ENCODE measurements at places on chromosomes 7 and 10.
A peak's percentile ranks its signal among the peaks of the same experiment; 100 is the strongest.

DNA sequence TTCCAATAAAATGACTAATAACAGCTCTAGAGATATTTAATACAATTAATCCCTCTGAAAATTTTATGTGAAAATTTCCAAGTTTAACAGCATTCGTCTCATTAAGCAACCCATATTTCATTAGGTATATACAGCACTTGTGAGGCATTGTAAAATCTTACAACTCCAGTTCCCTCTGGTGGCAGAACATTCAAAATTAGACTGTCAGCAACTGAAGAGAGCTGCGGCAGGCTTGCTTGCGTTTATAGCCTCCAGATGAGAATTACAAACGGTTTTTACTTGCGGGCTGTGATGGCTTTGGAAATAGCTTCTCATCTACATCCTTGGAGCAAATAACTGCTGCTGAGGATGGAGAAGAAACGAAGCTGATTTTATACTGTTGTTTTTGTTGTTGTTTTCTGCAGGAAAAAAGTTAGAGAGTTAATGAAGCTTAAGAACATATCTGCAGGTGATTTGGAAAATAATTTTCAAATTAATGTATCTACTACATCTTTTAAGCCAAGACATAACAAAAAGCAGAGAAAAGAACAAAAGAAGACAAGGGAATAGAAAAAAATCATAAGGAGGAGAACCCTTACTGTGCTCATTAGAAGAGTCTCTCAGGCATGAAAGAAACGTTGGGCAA is 171.3 kb downstream of the MAGI2 start:
- DNase-seq: no peak

- DNase-seq: no peak
Measured at GRCh38 chr10:101351477-101351876, 2.5 kb upstream of the BTRC start.

GRCh38 chr7:17005271-17005670 is 123.5 kb upstream of the AGR3 start:
- DNase-seq: no peak

GRCh38 chr10:73717556-73717955 is 19.6 kb upstream of the AGAP5 start:
- no peak for DNase-seq

DNA sequence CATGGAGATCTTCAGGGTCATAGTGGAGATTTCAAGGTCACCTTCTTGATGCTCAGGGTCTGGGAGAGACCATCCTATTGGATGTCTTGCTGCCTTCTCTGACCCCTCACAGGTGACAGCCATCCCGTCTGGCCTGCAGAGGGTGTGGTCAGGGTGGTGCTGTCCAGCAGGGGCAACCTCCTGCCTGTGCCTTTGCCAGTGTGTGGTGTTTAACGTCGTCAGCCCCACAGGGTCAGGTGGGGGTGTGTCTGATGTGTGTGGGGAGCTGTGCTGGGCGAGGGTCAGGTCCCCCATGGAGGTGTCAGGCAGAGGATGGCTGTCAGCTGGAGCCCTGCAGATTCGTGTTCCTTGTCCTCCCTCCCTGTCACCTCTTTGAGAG is 16.5 kb downstream of the ADCY1 start:
- DNase-seq: no peak

DNA sequence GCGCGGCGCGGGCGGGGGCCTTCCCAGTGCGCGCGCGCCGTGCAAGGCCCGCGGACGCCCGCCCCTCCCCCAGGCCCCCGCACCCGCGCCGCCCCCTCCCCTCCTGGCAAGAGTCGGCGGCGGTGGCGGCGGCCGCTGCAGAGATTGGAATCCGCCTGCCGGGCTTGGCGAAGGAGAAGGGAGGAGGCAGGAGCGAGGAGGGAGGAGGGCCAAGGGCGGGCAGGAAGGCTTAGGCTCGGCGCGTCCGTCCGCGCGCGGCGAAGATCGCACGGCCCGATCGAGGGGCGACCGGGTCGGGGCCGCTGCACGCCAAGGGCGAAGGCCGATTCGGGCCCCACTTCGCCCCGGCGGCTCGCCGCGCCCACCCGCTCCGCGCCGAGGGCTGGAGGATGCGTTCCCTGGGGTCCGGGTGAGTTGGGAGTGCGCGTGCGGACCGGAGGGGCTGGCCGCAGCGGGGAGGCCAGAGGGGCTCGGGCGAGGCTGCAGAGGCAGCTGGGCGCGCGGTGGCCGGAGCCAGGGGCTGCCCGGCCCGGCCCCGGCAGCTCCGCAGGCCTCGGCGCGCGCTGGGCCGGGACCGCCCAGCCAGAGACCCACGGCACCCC is at the start of gene BMPR1A:
BMPR1A (plus strand) TSS at position 109 of the 602 bp plus-strand sequence. CDS start 119,400 bp downstream, outside the sequence.
- peak; percentile 21 for DNase-seq

DNA sequence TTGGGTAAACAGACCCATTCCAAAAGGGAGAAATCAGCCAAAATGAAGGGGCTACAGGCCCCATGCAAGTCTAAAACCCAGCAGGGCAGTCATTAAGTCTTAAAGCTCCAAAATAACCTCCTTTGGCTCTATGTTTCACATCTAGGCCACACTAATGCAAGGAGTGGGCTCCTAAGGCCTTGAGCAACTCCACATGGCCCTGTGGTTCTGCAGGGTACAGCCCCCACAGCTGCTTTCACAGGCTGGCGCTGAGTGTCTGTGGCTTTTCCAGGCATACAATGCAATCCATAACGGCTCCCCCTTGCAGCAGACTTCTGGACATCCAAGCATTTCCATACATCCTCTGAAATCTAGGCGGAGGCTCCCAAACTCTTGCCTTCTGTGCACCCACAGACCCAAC is 9.0 kb downstream of the TMEM243 start:
- no peak for DNase-seq

- DNase-seq: no peak
Measured at GRCh38 chr7:69791739-69792138, 193.5 kb downstream of the AUTS2 start.

DNA sequence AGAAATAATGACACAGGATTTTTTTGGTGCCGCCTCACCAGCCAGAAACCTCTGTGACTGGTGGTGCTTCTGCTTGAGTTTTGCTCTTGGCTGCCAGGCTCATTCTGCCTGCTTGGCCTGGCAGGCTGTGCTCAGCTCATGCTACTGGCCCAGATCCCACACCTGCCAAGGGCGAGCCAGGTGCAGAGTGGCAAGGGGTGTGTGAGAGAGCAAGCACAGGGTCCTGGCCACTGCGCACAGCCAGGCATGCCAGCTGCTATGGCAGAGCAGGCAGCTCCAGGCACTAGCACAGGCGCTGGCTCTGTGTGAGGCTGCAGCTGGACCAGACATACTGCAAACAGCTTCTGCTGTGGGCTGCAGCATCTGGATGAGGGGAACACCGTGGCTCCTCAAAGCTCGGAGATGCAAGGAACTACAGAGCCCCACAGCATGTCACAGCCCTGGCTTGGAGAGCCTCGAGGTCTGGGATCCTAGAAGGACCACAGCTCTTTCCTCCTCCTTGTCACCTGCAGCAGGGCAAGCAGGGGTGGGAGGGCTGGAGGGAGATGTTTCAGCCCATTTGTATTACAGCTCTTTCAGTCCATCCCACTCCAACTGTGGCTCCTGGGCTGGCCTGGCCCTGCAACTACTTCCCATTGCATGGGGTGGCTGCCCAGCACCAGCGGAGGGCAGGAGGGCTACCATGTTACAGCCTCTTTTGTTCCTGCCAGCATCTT is 313.4 kb upstream of the SEMA3C start:
- no peak for DNase-seq

- DNase-seq: no peak
Measured at GRCh38 chr10:61354401-61354975, 98.7 kb downstream of the TMEM26 start.

GRCh38 chr10:123526356-123527064 is 139.6 kb upstream of the GPR26 start:
- no peak for DNase-seq

- DNase-seq: no peak
Measured at GRCh38 chr10:112519133-112519761, 72.2 kb downstream of the VTI1A start.

DNA sequence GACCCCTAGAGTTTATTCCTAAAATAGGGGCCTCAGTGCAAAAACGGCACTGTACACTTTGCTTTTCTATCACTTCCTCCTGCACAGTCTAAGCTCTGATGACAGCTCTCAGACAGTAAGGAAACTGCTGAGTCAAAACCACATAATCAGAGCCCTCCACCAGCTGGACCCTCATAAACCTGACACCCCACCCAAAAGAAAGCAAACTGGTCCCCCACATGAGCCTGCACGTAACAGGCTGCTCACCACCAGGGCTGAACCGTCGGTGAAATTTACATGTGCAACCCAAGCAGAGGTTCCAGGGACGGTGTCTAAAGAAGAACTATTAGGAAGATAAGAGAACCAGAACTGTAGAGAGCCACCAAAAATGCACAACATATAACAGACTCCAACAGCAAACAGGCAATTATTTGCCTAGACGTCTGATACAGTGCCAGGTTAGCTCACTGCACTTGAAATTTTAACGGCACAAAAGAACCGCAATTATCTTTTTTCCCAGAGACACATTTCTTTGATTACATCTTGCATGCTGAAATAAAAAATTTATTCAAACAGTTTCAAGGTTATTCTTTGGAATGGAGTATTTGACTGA is 19.6 kb downstream of the SGMS1 start:
- DNase-seq: no peak

GRCh38 chr10:131810036-131810804 is 90.6 kb upstream of the PPP2R2D start:
- DNase-seq: no peak

DNA sequence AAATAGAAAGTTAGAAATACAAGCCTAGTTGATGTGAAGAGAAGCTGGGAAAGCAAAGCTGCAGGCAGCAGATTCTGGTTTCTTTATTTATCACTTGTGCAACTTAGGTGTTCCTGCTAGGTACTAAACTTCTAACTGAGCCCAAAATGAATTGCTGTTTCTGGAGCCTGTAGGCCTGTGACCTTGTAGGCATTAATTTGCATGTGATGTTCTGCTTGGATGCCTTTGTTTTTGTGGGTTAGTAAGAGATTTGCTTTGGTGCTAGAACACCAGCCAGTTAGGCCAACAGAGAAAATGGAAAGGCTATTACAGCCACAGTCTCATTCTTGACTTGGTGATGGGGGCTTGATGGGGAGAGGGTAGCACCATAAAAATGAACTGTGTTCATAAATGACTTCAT is 370.7 kb downstream of the PPP1R3A start:
- DNase-seq: no peak

- DNase-seq: no peak
Measured at GRCh38 chr7:43760861-43761260, 2.4 kb downstream of the BLVRA start.

DNA sequence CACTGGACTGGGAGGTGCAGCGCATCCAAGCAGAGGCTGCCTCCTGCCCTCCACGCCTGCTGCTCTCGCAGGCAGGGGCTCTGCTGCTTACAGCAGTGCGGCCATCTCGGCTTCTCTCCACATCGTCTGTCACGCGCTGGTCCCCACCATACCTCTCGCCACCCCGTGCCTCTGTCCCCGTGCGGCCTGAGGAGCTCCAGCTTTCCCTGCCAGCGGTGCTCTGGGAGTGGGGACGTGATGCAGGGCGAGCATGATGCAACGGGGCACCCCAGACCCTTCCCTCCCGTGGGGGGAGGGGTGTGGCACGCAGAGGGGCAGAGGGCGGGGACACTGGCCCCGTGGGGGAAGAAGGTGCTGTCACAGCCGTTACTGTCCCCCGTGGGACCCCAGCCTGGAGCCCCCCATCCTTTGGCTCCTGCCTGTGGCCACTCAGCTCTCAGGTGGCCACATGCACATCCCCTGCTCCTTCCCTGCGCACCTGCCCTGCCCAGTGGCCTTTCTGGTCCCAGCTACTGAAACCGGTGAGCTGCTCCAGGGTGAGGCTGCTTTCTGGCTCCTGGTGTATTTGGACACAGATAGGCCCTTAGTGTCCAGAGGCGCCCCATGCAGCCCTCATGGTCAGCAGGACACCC is 9.0 kb downstream of the GET4 start:
- DNase-seq: no peak

DNA sequence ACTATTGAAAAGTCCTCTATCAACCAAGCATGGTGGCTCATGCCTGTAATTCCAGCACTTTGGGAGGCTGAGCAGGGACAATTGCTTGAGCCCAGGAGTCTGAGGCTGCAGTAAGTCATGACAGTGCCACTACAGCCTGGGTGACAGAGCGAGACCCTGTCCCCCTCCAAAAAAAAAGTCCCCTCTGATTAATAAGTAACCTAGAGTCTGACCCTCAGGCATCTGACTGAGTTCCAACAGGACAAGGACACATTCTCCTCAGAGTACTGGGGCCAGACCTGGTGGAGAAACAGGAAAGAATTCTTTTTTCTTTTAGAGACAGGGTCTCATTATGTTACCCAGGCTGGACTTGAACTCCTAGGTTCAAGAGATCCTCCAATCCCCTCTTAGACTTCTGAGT is 10.0 kb downstream of the MORN4 start:
- no peak for DNase-seq

- peak; percentile 6 for DNase-seq
Measured at GRCh38 chr7:12703881-12704280, 16.4 kb downstream of the ARL4A start.

- DNase-seq: no peak
Measured at GRCh38 chr10:73501651-73502050, 5.8 kb upstream of the PPP3CB start.

DNA sequence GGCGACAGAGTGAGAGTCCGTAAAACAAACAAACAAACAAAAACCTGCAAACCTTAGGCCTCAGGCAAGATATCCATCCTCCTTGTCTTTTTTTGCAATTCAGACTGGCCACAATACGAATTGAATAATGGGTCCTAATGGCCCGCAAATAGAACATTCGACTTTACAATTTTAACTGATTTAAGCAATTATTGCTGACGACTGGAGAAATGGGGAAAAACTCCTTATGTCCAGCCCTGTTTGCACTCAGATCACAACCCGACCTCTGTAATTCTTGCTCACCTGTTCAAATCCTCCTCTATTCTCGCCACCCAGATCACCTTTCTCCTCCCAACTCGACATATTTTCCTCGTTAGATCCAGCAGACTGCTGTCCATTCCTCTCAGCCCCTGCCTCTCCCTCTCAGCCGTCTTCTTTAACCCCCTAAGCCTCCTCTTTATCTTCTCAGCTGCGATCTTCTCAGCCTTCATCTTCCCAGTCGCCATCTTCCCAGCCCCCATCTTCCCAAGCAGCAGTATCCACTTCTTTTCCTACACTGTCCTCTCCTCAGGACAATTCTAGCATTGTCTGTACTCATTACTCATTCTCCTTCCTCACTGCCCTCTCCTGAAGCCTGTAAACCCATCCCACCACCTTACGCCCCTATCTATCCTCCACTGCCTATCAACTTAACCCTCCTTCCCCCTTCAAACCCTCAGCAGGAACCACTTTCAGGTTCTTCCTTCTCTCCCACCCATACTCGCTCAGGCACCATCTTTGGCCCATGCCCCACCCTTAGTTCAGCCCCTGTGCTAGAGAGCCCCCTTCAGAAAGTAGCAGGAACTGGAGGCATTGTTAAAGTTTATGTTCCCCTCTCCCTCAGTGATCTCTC is 61.8 kb downstream of the LRRC17 start:
- peak; percentile 63 for DNase-seq
